K562 (cell line): ENCODE measurements at places on chromosomes 13 and 19. TPM values are rescaled to one million over a fixed set of nuclear protein-coding genes. Genes with fewer than 3 reads are reported as not detected.

GRCh38 chr19:40305403-40305802, 20.3 kb upstream of the AKT2 start:
- peak; percentile 92 for DNase-seq
- H3K27me3 ChIP-seq, result no peaks in the 10 kb centered on the region
- H3K36me3 ChIP-seq, result no peaks in the 10 kb centered on the region
- no peaks in the 10 kb centered on the region; the same call in 1 of the 2 replicates for H3K4me1 ChIP-seq
- H3K27ac ChIP-seq, result no peak overlapping the region

DNA sequence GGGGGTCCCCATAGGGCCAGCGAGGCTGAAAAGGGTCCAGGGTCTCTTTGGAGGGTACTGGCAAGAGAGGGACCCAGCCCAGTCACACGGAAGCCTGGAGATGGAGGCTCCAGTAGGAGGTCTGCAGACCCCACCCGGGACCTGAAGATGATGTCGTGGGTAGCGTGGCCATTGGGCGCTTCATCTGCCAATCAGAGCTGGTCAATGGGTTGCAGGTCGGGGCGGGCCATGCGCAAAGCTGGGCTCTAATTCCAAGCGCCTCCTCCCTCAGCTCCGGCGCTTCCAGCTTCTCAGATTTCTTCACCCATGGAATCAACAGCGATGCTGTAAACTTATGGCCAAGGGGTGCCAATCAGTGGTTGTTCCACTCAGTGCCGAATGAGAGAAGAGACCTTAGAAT, 10.9 kb downstream of the SIGLEC12 start:
- H3K4me1 ChIP-seq, result peaks cover 6% of the 10 kb centered on the region; the same call in 1 of the 3 replicates
- H3K27ac ChIP-seq, result no peak overlapping the region
- H3K27me3 ChIP-seq, result no peaks in the 10 kb centered on the region
- no peak overlapping the region for H3K4me3 ChIP-seq
- DNase-seq, result peak; percentile 30
- H3K36me3 ChIP-seq, result no peaks in the 10 kb centered on the region

DNA sequence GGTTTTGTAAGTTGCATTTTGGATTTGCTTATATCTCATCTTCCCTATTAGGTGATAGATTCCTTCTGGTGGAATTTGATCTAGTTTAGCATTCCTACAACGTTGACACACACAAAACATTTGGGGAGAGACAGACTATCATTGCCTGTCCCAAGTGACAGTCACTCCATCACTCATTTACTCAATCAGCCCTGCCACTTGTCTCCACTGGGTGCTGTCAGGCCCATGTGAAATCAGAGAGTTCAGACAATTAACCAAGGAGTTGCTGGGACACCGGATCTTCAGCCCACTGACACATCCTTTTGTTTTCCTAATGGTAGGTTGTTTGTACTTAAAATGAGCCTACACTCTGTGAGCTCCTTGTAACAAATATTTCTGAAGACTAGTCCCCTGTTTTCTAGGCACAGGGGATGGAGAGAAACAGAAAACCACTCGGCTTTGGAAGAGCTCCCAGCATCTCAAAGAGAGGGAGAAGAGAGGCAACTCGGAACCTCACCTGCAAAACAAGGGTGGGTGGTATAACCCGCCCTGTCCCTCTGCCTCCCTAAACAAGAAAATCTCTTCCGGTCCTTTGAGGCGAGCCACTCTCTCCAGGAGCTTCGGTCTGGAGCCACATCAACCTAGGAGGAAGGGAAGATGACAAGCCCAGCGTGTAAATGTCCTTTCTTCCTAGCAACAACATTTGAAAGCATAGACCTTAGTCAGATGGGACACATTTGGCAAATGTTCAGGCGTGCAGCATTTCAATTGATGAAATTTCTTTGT, 440.9 kb upstream of the KLF12 start:
- no peaks in the 10 kb centered on the region for H3K4me1 ChIP-seq
- H3K4me3 ChIP-seq, result no peak overlapping the region
- no peaks in the 10 kb centered on the region for H3K36me3 ChIP-seq
- H3K27ac ChIP-seq, result no peak overlapping the region

DNA sequence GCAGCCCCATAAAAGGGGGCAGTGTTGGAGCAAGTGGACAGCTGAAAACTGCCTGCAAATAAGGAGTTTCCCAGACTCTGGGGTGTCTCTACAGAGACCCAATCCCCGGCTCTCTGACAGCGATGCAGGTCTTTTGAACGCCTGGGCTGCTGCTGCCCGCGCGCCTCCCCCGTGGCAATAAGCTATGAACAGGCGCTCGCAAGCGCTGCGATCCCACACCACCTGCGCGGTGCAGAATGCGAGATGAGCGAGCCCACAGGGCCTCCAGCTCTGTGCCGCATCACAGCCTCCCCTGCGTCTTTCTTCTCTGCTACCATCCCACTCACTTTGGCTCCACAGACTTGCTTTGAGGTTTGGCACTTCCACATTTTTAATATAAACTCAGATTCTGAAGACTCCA, 62.3 kb downstream of the KCTD15 start:
- DNase-seq, result no peak
- H3K36me3 ChIP-seq, result no peaks in the 10 kb centered on the region
- H3K27ac ChIP-seq, result no peak overlapping the region

- peaks cover 5% of the 10 kb centered on the region for H3K4me1 ChIP-seq
- no peaks in the 10 kb centered on the region for H3K27me3 ChIP-seq
- DNase-seq, result no peak
These were observed 11.0 kb downstream of the ZNF552 start for GRCh38 chr19:57803594-57804325.

DNA sequence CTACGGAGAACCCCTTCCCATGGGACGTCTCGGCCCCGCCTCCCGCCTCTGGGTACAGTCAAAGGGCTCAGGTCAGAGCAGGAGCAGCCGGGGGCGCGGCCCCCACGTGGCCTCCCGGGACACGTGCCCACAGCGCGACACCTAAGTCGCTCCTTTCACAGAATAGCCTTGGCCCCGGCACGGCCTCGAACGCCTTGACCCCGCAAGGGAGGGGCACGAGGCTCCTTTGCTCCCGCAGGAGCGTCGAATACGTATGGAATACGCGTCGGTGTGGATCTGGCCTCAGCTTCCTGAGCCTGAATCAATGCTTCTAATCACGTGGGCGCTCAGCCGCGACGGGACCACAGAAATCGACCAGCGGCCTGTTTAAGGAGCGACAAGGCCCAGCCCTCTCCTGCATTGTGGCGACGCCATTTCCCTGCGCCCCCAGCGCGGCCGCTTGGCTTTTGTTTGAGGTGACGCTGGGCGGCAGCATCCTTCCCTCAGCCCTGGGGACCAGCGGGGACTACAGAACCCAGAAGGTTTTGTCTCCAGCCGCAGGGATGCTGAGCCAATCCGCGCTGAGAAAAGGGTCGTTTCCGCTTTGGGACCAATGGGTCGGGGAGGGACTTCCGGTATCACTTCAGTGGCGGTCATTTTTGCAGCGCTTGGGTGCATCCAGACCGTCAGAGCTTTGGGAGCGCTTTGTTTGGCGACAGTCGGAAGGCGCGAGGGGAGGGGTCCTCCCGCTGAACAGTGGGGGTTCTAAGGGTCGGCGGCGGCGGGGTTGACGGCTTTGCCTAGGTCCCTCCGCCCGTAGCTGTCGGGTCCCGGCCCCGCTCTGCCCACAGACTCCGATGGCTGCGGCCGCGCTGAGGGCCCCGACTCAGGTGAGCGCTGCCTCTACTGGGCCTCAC, at the start of gene ZIK1:
Gene ZIK1, plus strand, starts transcription at position 625 of the 896 bp plus-strand sequence. Its CDS starts 212 bp downstream, at position 837.
- H3K4me1 ChIP-seq, result no peaks in the 10 kb centered on the region
- no peaks in the 10 kb centered on the region for H3K36me3 ChIP-seq
- DNase-seq, result peak; percentile 34
- peak within 1 kb of the TSS; percentile 29 for H3K4me3 ChIP-seq
- no peaks in the 10 kb centered on the region for H3K27me3 ChIP-seq

- no peak for DNase-seq
- no peaks in the 10 kb centered on the region for H3K36me3 ChIP-seq
- H3K27ac ChIP-seq, result no peak overlapping the region
- no peaks in the 10 kb centered on the region for H3K4me1 ChIP-seq
- H3K4me3 ChIP-seq, result no peak overlapping the region
These were observed 128.0 kb upstream of the VSTM2B start for GRCh38 chr19:29397748-29398147.

- H3K27me3 ChIP-seq, result no peaks in the 10 kb centered on the region
- H3K36me3 ChIP-seq, result no peaks in the 10 kb centered on the region
- H3K4me1 ChIP-seq, result peaks cover 6% of the 10 kb centered on the region; the same call in 2 of the 3 replicates
- no peak overlapping the region for H3K27ac ChIP-seq
- DNase-seq, result no peak
- H3K4me3 ChIP-seq, result no peak overlapping the region
These were observed 25.3 kb upstream of the FBXO27 start for GRCh38 chr19:39057615-39058014.

DNA sequence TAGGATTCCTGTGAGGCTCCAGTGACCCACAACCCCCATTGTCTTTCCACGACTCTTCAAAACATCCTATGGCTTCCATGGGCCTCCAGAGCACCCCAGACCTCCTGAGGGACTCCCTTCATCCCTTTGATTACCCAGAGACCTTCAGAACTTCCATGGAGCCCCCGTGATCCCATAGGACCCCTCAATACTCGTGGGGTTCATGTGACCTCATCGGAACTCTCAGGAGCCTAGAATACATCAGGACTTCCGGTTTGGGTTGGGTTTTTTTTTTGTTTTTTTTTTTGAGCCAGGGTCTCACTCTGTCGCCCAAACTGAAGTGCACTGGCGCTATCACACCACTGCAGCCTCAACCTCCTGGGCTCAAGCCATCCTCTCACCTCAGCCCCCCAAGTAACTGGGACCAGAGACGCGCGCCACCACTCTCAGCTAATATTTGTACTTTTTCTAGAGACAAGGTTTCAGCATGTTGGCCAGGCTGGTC, 774 bp downstream of the ALDH16A1 start:
- peaks cover 41% of the 10 kb centered on the region; the same call in 2 of the 3 replicates for H3K36me3 ChIP-seq
- DNase-seq, result no peak
- peaks cover 40% of the 10 kb centered on the region for H3K4me1 ChIP-seq
- H3K4me3 ChIP-seq, result peak overlapping the region; percentile 93
- H3K27ac ChIP-seq, result peak overlapping the region; percentile 100
- H3K27me3 ChIP-seq, result no peaks in the 10 kb centered on the region

GRCh38 chr19:51327066-51328001, 14.6 kb downstream of the VSIG10L start:
- peaks cover 18% of the 10 kb centered on the region for H3K27me3 ChIP-seq
- peak overlapping the region; percentile 68; the same call in 2 of the 3 replicates for H3K27ac ChIP-seq
- H3K4me3 ChIP-seq, result peak overlapping the region; percentile 47
- peaks cover 4% of the 10 kb centered on the region; the same call in 1 of the 3 replicates for H3K4me1 ChIP-seq

DNA sequence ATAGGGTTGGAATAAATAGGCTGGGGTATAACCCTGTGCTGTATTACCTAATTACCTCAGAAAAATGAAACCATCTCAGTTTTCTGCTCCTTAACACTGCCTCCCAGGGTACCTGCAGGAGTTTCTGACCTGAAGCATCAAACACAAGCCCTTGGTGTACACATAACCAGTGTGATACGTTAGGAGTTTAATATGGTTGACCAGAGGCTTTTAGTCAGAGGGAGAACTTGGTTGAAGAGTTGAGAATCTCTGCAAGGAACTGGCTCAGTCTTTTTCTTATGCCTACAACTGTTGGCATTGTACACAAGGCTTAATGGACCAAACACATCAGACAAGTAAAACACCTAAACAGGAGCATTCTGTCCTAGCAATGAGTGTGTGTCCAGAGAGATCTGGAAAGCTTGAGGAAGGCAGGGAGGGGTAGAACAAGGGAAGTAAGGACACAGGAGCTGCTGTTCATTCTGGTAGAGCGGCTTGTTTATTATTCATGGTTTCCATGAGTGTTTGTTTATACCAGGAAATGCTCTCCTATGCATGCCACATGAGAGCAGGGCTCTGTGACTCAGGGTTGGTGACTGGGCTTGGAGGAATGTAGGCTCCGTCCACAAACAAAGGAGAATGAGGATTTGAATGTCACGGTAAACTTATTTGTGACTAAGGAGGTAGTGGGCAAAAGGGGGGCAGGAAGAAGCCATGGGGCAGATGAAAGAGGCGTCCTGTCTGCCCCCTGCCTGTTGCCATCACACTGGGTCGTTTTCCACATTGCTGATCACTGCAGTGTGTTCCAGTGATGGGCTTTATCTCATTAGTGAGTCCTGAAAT, 11.9 kb upstream of the SPATA13 start:
- H3K4me1 ChIP-seq, result no peaks in the 10 kb centered on the region
- H3K27ac ChIP-seq, result no peak overlapping the region
- H3K36me3 ChIP-seq, result no peaks in the 10 kb centered on the region
- DNase-seq, result no peak
- H3K27me3 ChIP-seq, result no peaks in the 10 kb centered on the region

DNA sequence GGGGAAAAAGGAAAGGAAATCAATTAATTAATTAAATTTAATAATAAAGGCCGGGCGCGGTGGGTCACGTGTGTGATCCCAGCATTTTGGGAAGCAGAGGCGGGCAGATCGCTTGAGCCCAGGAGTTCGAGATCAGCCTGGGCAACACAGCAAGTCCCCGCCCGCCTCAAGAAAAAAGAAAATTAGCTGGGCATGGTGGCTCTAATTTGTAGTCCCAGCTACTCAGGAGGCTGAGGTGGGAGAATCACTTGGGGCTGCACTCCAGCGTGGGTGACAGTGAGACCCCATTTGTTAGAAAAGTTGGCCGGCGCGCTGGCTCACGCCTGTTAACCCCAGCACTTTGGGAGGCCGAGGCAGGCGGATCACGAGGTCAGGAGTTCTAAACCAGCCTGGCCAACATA, 733 bp upstream of the CD320 start:
- peaks cover 58% of the 10 kb centered on the region for H3K4me1 ChIP-seq
- H3K36me3 ChIP-seq, result peaks cover 47% of the 10 kb centered on the region; the same call in 2 of the 3 replicates
- no peaks in the 10 kb centered on the region for H3K27me3 ChIP-seq
- no peak for DNase-seq
- peak overlapping the region; percentile 51; the same call in 1 of the 2 replicates for H3K4me3 ChIP-seq

GRCh38 chr19:14496834-14497227, 904 bp upstream of the GIPC1 start:
- peak overlapping the region; percentile 68; the same call in 1 of the 2 replicates for H3K4me3 ChIP-seq
- peaks cover 16% of the 10 kb centered on the region; the same call in 2 of the 3 replicates for H3K4me1 ChIP-seq
- H3K36me3 ChIP-seq, result no peaks in the 10 kb centered on the region
- no peaks in the 10 kb centered on the region for H3K27me3 ChIP-seq
- H3K27ac ChIP-seq, result peak overlapping the region; percentile 59

GRCh38 chr19:55284405-55285058, 735 bp downstream of the BRSK1 start:
- no peaks in the 10 kb centered on the region for H3K27me3 ChIP-seq
- DNase-seq, result no peak
- peak overlapping the region; percentile 52; the same call in 1 of the 3 replicates for H3K27ac ChIP-seq
- H3K4me1 ChIP-seq, result peaks cover 44% of the 10 kb centered on the region

- no peaks in the 10 kb centered on the region for H3K36me3 ChIP-seq
- no peaks in the 10 kb centered on the region for H3K4me1 ChIP-seq
- no peak overlapping the region for H3K4me3 ChIP-seq
- no peak overlapping the region for H3K27ac ChIP-seq
These were observed 13.9 kb upstream of the DNAJC15 start for GRCh38 chr13:43009506-43009905.

GRCh38 chr19:13808856-13809255, 13.6 kb downstream of the ZSWIM4 start:
- no peaks in the 10 kb centered on the region for H3K27me3 ChIP-seq
- no peak overlapping the region for H3K4me3 ChIP-seq
- no peak for DNase-seq
- no peaks in the 10 kb centered on the region for H3K36me3 ChIP-seq
- peaks cover 19% of the 10 kb centered on the region for H3K4me1 ChIP-seq
- H3K27ac ChIP-seq, result no peak overlapping the region

The SRRM5 gene
- 0.25 and 0.36 TPM in 2 replicates for polyA plus RNA-seq

The TUBA3C gene
- polyA plus RNA-seq, result 2.2 and 2.8 TPM in 2 replicates

The ECSIT gene
- 55.7 and 60.9 TPM in 2 replicates for polyA plus RNA-seq

The SIGLEC10 gene
- 0.97 and 1.3 TPM in 2 replicates for polyA plus RNA-seq

The SBK2 gene
- not detected in 2 replicates for polyA plus RNA-seq

The RNF225 gene
- polyA plus RNA-seq, result not detected in 2 replicates

The ZNF837 gene
- 0.57 and 0.73 TPM in 2 replicates for polyA plus RNA-seq
